ENCODE measurements at places on chromosomes 4 and X. TPM values are rescaled to one million over a fixed set of nuclear protein-coding genes. Genes with fewer than 3 reads are reported as not detected.

DNA sequence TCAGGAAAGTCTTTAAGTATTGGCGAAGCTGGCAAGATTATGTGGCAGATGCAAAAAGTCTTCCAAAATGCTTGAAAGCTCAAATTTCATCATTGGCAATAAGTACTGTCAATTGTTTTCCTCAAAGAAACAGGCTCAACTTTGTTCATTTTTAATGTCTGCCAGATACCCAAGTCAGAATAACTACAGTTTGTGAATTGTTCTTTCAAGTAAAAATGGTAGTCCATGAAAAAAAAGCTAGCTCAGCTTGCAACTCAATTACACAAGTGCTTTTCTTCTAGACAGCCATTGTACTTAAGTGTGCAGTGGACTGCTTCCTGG, 70.5 kb downstream of the AFF1 start:
- no peak for DNase-seq

DNA sequence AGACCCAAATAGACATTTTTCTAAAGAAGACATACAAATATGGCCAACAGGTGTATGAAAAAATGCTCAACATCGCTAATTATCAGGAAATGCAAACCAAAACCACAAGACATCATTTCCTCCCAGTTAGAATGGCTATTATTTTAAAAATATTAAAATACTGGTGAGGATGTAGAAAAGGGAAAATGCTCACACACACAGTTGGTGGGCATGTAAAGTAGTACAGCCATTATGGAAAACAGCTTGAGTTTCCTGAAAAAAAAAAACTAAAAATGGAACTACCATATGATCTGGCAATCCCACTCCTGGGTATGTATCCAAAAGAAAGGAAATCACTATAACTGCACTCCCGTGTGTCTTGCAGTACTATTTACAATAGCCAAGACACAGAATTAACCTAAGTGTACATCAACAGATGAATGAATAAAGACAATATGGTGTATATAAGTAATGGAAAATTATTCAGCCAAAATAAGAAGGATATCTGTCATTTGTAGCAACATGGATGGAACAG, 128.9 kb upstream of the DKK2 start:
- no peak for DNase-seq

- DNase-seq = peak; percentile 7
These were observed 14.5 kb upstream of the FGG start for GRCh38 chr4:154626793-154627484.

DNA sequence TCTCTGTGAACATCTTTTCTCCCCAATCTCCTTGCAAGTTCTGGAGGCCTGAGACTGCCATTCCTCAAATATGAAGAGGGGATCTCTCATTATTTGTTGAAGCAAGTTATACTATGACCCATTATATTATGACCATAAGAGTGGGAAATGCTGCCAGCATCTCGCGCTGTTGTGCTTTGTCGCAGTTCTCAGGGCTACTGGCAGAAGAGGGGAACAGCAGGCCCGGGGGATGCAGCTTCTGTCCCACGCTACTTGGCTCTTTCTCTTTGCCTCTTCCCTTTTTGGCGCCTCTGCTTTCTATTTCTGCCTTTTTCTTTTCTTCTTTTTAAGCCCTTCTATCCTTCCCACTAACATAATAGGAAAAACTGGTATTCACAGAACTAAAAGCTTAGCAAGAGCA, 64.2 kb downstream of the GEMIN8 start:
- DNase-seq = no peak

DNA sequence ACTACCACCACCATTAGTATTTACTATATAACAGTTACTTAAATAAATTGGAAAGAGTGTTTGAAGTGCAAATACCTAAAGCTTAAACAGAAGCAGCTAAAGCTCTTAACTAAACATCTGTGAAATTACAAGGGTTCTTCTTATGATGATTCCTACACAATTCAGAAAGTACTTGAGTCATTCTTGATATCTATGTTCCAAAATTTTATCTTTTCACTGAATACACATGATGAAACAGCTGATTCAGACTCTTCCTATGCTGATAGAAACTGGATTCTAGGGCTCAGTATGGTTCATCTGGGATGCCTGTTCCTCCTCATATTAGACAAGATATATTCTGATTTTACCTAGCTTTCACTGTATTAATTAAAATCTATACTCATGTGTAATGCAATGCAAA, 13.6 kb downstream of the EREG start:
- no peak for DNase-seq

The FRMPD4 gene
- total RNA-seq = 0.39 TPM

The L1CAM gene
- total RNA-seq = 49.5 TPM

All from tibial nerve (tissue), 4 donors.